HS-5 (cell line): ENCODE measurements at places on chromosomes 4 and X.

DNA sequence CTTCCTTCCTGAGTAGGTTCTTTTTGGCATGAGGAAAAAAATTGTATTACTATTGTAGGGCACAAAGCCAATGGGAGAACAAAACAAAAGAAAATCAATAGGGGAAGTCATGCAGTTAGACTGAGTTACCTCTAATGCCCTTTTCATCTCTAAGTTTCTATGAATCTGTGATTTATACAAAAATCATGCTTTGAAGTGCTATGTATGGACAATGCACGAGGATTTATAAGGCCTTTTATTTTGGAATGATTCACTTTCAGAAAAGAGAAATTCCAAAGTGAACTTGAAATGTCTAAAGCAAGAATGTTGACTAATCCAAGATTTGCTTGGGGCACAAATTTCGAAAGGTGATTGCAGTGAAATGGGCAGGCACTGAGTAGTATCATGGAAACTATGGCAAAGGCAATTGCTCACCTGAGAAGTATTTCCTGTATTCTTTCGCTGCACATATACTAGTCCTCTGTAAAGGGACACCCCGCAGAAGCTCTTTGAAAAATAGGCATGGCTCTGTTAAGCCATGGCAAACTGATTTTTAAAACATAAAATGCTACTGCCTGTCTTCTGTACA is 52.8 kb downstream of the ADGRG4 start:
- DNase-seq = peak; percentile 9

DNA sequence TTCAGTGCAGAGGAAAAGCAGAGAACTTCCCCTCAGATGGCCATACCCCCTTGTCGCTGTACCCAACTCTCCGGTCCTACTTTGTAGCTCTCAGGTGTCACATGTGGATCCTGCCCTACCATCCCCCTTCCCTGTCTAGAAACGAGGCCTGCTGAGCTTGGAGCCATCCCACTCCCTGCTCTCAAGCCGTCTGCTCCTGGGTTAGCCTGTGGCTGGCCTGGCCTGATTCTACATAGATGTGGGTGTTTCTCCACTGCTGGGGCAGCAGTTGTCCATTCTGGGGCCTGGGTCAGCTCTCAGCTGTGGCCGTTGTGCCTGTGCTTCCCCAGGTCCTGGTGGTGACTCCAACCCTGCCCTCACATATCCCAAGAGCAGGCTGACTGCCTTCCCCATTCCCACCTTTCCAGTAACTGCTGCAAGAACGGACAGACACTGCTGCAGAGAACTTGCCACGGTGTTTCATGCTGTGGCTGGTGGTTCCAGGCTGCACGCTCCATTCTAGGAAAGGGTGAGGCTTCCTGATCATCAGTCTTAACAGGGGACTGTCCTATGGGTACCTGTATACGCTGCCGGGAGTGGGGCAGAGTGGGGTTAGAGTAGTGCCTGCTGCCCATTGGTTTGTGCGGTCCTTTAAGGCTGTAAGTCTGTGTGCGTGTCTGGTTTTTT is 3.6 kb downstream of the IL9R start:
- DNase-seq = no peak

- DNase-seq = no peak
Measured at GRCh38 chr4:16262188-16262587, 35.9 kb upstream of the TAPT1 start.

DNA sequence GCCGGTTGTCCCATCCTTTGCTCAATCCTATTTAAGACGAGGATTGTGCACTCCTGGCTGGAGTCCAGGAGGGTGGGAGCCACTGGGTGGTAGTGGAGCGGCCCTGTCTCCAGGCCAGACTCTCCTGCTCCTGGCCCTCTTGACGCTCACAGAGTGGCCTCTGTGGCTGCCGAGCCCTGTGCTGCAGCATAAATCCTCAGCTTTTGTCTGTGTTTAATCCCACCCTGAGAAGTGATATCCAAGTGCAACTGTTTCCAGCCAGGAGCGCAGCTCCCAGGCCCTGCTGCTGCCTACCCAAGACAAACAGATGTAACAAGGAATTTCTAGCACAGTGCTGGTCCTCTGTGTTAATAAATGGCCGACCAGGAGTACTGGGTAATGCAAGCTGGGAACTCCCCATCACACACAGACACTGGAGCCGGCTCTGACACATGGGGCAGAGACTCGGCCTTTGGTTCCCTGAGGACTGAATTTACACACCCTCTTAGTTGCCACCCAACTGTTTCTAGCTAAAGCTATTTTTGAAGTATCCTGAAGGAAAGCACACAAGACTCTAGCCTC is 85.3 kb downstream of the GATB start:
- DNase-seq = no peak

DNA sequence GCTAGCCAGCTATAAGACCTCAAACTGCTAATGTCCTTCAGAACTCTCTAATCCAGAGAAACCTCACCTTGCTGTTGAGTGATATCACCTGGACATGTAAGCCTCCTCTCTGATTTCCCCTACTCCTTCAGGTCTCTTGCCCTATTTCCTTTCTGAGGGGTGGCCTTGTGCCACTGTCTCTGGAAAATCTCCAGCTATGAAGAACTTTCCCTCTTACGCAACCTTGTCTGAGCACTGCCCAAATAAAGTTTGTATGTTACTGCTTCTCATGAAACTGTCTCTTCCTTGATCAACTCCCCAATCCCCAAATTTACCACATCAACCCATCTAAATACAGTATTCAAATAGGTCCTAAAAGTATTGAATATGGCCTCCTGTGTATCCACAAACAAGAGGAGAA is 53.5 kb upstream of the VEGFD start:
- DNase-seq = no peak

DNA sequence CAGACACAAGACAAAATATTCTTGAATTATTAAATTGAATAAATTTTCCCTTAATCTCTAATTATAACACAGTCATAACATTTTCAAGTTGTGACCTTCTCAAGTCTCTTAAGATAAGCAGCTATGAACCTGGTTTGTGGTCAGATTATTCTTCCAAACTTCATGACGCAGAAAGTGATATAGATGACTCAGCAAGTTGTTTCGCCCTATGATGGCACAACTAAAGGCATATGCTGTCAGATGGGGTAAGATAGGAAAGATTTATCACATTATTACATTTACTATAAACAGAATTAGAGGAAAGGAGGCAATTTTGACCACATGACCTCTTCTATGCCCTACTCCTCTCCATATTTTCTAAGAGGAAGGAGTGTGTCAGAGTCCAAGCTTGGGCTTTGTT is 4.6 kb upstream of the DCAF12L2 start:
- DNase-seq = no peak

DNA sequence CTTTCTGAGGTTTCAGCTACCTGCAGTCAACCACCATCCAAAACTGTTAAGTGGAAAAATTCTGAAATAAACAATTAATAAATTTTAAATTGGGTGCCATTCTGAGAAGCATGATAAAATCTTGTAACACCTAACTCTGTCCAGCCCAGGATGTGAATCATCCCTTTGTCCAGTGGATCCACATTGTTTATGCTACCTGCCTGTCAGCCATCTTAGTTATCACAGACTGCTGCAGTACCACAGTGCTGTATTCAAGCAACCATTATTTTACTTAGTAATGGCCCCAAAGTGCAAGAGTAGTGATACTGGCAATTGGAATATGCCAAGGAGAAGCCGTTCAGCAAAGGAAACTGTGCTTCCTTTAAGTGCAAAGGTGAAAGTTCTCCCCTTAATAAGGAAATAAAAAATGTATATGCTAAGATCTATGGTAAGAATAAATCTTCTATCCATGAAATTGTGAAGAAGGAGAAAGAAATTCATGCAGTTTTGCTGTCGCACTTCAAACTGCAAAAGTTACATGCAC is 20.6 kb downstream of the CAMK2D start:
- DNase-seq = no peak

DNA sequence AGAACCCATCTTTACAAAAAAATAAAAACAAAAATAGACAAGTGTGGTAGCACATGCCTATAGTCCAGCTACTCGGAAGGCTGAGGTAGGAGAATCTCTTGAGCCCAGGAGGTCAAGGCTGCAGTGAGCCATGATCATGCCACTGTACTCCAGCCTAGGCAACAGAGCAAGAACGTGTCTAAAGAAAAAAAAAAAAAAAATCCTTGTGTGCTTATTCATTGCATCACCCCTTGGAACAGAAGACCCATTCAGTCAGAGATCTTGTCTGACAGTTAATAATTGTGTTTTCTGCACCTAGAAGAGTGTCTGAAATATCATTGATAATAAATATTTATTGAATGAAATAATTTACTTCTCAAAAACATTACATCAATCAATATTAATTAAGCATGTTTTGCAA is 97.4 kb upstream of the TBL1X start:
- no peak for DNase-seq

DNA sequence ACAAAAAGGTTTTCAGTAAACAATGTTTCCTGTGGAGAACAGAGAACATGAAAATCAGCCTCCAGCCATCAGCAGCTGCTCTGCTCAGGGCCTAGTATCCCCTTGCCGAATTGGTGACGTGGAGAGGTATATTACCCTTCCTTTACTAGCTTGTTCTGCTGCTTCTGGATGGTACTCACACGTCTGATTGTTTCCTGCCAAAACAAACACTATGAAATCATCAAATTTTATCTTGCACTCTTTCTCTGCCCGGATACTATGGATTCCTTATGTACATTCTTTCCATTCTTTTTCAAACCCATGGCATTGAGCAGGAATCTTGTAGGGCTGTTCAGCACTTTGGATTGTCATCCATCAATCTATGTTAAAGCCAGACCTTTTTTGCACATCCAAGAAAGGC is 18.8 kb upstream of the METAP1 start:
- DNase-seq = no peak

DNA sequence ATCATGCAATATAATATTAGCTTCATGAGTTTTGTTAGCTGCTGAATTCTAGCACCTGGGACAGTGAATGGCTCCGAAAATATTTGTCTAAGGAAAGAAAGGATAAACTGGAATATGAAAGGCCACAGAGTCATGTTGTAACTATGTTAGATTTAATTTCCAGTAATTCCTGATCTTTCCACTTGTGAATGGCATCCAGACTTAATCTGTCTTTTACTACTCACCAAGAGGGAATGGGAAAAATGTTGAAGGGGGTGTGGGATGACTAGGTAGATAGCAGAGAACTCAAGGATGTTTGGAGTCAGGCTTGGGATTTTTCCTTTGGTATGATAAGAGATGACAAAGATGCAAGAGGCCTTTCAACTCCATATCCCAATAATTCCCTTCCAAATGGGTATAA is 9.4 kb downstream of the ADH6 start:
- peak; percentile 24 for DNase-seq

GRCh38 chrX:15816886-15817285 is 26.6 kb downstream of the ZRSR2 start:
- no peak for DNase-seq

DNA sequence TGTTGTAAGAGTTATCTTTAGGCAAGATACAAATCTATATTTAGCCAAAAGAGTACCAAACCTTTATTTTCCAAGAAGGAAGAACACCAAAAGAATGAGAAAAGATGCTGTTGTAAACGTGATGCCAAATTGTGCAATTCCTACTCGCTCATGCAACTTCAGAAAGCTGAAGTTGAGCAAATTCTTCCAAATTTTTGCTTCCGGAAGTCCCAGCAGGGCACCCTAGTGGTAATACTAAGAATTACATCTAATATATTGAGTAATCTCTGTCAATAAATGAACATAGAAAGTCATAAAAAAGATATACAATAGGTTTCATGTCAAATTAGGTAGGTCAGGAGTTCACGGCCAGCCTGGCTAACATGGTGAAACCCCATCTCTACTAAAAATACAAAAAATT is 36.0 kb upstream of the SMARCAD1 start:
- DNase-seq = no peak

DNA sequence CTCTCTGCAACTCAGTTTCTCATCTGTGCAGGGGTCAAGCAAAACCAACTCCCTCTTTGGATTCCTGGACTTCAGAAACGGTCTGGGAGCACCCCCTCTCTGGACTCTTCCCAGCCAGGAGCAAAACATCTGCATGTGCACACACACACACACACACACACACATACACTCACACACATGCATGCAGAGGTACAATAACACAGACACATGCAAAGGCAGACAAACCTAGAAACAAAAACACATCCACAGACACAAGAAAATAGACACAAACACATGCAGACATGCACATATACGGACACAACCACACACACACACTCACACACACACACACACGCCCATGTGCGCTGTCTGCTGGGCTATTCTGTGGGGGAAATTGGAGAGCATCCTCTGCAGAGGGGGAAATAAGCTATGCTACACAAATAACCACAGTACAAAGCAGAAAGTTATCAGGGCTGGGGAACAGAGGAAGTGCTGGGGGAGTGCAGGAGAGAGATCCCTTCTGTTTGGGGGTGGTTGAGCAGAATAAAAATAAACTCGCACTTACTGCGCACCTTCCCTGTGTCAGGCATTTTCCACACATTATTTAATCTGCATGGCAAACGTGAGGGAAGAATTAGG is 19.9 kb downstream of the IQSEC2 start:
- DNase-seq = no peak

DNA sequence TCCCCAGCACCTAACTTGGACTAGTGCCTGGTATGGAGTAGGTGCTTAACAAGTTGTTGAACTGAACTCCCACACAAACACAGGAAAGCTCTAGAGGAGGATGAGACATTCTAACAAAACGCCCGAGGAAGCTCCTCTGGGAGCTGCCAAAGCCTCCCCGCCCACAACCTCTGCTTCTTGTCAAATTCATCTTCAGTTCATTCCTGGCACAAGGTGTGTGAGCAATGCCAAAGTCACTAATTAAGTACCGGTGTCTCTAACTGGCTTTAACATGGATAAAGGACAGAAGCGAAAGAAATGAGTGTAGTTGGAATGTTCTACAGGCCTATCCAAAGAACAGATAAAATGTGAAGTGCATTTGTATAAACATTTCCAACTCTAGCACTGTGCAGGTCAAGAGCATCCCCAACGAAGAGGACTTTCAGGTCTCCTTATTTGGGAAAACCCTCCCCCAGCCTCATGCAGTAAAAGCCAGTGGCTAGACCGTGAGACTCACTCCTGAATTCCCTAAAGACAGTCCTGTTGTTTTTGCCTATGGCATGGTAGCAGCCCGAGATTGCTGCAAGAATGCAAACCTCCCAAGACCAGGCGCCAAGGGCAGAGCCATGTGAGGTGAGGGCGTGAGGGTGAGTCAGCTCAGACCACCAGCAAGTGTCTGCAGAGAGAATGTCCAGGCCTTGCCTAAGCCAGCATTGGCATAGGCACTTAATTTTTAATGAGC is 72.2 kb upstream of the KLF3 start:
- DNase-seq = no peak

DNA sequence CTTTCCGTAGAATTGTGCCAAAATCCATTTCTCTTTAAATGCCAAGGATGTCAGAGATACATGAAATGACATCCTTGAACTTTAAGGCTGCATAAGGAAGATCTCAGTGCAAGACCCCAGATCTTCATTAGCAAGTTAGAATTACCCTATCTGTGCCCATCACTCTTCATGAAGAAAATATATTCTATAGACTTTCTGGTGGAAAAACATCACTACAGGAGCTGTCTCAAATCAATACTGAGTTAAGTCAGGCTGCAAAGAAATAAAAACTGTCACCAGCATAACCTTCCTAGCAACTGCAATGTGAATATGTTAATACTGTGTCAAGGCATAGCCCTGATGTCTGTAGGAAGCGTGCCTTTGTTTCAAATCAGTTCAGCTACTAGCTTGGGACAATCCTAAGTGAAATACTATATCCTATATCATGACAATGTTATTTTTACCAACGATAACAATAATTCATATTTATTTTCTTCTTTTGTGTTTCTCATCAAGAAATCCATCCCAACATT is 173.3 kb downstream of the TBCK start:
- no peak for DNase-seq
